ENCODE measurements at places on chromosomes 4 and X.

DNA sequence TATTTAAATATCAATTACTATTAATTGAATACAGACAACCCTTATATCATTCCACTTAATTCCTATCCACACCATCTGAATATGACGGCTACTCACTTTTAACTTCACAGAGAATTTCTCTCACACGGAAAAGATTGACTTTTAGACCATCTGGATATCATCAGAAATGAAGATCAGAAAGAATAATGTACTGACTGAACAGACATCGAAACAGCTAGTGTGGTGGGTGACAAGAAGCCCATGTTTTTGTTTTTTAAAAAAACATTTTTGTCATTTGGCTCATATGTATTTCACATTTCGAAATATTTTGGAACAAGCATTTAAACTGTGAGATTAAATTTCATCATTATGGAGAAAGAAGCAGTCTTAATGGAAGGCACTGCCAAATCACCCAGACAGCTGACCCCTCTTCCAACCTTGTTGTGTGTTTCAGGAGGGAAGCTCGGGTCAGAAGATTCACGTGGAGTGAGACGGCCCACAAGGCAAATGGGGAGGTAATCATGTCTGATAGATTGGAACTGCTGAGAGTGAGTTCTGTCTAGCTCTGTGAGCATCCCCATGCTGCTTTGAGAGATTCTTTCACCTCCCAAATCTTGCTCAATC is 204.2 kb upstream of the RASGEF1B start:
- DNase-seq = no peak

DNA sequence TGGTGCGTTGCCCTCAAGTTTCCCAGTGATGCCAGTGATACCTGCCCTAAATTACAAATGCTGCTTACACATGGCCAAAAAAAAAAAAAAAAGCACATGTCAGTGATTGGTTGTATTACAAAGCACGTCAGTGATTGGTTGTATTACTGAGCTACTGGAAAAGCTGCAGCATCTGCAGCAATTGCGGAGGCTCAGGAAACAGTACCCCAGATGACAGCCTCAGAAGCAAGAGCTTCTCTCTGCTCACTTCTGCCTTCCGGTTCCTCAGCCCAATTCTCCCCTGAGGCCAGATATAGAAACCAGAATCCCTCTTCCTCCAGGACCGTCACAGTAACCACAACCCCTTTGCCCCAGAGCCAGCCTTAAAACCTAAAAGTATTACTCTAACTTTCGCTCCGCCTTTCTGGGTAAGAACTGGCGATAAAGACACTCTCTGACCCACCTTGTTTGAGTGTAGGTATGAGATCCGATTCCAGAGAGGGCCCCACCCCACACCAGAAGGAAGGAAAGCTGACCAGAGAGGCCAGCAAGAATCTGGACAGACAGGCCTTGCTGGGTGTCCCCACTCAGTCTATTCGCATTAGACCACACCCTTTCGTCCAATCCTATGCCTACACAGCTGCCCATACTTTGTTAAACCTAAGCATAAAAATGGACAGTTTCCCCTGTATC is 85.0 kb upstream of the SORBS2 start:
- DNase-seq = no peak

DNA sequence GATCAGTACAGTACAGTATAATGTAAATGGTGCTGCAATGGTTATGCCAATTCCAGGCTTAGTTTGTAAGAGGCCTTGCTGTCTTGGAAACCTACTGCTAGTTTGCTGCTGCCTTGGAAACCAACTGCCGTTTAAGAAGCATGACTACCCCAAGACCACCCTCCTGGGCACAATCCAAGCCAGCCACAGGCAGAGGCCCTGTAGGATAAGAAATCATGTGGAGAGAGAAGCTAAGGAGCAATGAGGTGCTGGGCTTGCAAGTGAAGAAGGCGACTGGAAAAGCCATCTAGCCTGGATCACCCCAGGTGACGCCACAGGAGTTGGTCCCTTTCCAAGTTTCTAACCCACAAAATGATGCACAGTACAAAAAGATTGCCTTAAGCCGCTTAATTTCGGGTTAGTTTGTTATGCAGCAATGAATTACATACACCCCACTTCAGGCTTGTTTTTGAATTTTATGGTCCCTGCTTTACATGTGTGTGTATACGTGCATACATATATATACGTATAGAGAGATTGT is 16.9 kb downstream of the ZFP42 start:
- DNase-seq = no peak

GRCh38 chrX:51608126-51608525 is 10.6 kb downstream of the CENPVL3 start:
- no peak for DNase-seq

GRCh38 chr4:176308441-176308840 is 11.3 kb upstream of the SPCS3 start:
- DNase-seq = no peak

GRCh38 chr4:81984746-81985145 is 389.0 kb downstream of the HNRNPD start:
- DNase-seq = no peak

GRCh38 chr4:181960384-181960783 is 282.8 kb upstream of the TENM3 start:
- DNase-seq = no peak

DNA sequence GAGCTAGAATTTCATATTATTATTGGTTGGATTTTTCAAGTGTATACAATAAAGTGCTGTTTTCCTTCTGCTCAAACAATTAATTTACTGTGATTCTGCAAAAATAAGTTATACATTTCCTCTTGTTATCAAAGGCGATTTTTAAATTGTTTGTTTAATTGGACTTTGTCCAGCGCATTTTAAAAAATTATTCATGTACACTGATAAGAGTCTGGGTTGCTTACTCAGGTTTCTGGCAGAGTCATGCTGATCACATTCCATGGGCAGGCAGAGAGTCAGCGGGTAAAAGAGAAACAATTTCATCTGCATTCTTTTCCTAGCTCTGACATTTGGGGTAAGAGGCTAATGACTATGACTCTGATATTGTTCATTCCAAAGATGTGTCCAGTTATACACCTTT is 8.9 kb downstream of the FAT4 start:
- DNase-seq = no peak

- DNase-seq = no peak
Observed at GRCh38 chr4:22003878-22004277, 55.3 kb upstream of the KCNIP4 start.

GRCh38 chr4:66640233-66640990 is 904.9 kb downstream of the CENPC start:
- no peak for DNase-seq

DNA sequence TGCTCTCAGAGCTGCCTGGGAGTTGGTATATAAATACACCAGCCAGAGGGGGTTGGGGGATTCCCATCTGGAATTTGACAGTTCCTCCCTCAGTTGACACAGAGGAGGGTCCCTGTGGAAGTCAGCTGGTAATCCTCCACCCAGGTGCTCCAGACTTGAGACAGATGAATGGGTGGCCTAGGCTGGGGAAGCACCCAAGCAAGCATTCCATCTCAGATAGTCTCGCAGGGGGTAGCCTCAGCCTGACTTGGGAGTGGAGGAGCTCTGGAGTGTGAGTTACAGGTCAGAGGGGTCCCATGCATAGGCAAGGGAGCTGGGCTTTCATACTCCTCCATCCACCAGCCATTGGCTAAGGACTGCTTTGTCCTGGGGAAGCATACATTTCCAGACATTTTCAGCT is 229.3 kb upstream of the BCOR start:
- no peak for DNase-seq

GRCh38 chr4:183986971-183987946 is 82.2 kb downstream of the STOX2 start:
- no peak for DNase-seq

DNA sequence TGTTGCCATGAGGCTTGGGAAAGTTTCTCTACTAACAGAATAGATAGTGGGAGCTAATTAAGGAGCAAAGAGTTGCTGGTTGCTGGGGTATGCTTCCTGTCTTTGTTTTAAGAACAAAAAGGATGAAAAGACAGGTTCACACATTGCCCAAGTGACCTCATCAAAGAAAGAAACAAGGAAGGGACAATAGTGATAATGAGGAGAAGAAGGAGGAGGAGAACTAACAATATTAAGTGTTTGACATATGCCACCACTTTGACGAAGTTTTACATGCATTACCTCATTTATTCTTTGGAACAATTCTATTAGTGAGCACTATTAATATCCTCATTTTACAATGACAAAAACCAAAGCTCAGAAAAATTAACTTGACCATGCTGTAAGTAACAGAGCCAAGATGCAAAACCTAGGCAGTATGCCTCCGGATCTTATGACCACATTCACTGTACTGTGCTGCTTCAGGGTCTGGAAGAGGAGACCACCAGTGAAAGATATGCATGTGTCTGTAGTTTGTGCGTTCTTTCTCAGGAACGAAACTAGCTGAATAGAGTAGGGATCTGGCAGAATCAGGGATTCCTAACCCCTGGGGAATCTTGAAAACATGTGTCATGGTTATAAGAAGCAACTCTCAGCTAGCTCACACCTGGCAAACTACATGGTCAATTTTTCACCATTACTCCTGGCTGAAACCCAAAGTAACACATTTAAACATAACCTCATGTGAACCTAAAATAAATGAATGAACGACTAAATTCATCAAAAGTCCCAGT is 83.8 kb downstream of the MOSPD2 start:
- no peak for DNase-seq

DNA sequence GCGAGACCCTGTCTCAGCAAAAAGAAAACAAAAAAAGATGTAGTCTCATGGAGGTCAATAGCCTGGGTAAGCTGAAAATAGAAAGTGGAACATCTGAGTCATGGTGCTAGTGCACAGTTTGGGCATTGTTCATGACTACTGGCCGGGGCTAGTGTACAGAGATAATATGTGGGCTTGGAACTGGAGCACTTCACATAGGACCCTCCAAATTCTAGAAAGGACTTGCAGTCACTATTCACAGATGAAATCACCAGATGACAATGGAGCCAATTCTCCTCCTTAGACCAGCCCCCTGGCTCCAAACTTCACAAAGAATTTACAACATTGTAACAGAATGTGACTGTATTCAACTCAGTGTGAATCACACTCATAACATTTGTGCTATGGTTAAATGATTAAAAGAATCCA is 367.8 kb upstream of the SLC7A11 start:
- DNase-seq = no peak

GRCh38 chr4:88523325-88524129 is at the start of gene PYURF:
TSS of gene PYURF (minus strand) at chr4:88523776. CDS start at chr4:88523700, 76 bp downstream.
- peak; percentile 70 for DNase-seq

Data from stimulated activated CD4-positive, alpha-beta T cell treated with anti-CD3 and anti-CD28 coated beads, Interleukin-15, amount 100 ng/mL, for 1 hour (primary cell).